NB4 (cell line): ENCODE measurements at places on chromosomes 7 and 10.

GRCh38 chr10:88693392-88694020, 12.5 kb upstream of the LIPK start:
- DNase-seq = no peak

- DNase-seq = peak; percentile 21
Observed at GRCh38 chr7:98474558-98474957, 73.7 kb upstream of the BAIAP2L1 start.

- no peak for DNase-seq
Observed at GRCh38 chr10:61342858-61343572, 110.2 kb downstream of the TMEM26 start.

DNA sequence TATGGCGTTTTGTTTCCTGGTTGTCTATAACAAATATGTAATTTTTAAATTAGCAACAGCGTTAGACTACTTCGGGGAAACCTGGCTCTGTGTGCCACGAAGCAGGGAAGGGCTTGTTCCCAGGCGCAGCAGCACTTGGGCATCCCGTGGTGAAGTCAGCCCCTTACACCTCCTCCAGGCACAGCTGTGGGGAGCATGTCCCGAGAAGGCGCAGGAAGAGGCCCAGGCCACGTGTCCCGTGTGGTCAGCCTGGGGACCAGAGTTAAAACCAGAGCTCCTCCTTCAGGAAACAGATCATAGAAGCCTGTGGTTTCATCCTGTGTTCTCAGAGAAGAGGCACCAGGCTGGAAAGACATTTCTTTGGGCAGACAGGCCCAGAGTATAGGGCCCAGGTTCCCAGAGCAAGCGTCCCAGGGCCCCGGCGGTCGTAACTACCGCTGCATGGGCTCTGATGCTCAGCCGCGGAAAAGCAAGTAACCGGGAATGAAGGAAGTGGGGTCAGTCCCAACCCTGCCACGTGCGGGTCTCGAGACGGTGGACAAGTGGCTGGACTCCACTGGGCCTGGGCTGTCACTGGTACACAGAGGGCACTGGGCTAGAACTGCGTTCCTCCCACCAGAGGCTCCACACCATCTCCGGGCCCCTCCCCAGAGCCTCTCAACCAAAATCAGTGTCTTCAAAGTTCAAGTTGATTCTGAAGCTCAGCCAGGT, 7.1 kb downstream of the NUDT1 start:
- DNase-seq = peak; percentile 95

GRCh38 chr7:107751113-107751512, 7.2 kb downstream of the CBLL1 start:
- no peak for DNase-seq

DNA sequence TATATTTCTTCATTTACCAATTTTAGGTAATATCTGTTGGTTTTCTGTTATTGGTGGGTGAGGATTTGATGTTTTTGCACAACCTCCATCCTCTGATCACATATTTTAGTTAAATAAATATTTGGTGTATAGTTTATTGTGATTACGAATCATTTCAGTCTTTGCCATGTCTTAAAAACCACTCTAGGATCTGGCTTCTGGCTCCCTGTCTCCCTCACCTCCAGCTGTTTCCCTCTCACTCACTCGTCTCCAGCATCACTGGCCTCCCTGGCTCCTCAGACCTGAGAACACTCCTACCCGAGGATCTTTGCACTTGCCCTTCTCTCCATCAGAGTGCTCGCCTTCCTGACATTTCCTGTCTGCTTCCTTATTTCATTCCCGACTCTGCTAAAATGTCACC, 50.7 kb upstream of the NRF1 start:
- DNase-seq = no peak

DNA sequence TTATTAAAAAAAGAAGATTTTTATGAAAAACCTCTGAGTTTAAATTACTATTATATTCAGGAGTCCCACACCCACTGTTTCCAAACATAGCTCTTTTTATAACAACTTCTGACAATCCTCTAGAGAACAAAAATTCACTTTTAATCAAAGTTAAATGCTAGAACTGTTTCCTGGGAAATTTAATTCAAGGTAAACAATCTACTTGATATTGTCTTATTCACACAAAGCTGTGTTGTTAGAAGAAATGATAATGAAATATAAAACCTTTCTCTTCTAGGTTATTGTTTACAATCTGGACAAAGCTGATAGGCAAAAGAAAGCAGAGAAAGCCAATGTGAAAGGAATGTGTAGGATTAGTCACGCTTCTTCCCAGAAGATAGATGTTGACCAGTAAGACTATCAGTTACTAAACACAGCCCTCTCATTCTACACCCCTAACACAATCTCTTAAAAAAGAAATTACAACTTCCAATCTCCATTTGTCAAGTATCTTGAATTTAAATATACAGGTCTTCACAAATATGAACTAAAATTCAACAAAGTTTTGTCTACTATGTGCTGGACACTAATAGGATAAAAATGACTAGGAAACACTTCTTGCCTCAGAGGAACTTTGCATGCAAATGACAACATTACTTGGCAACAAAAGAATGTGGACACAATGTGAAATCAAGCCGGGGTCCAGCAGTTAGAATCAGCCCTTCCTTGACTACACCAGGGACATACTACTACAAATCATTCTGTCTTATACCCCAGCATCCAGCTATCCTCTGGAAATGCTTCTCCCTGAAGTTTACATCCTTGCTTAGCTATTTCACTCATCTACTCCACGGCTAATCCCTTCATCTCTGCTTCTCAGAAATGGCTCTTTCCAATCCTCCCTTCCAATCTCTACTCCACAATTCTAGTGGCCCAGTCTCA, 123.7 kb downstream of the IMMP2L start:
- no peak for DNase-seq

- no peak for DNase-seq
Observed at GRCh38 chr10:75170215-75170614, 40.4 kb upstream of the VDAC2 start.

DNA sequence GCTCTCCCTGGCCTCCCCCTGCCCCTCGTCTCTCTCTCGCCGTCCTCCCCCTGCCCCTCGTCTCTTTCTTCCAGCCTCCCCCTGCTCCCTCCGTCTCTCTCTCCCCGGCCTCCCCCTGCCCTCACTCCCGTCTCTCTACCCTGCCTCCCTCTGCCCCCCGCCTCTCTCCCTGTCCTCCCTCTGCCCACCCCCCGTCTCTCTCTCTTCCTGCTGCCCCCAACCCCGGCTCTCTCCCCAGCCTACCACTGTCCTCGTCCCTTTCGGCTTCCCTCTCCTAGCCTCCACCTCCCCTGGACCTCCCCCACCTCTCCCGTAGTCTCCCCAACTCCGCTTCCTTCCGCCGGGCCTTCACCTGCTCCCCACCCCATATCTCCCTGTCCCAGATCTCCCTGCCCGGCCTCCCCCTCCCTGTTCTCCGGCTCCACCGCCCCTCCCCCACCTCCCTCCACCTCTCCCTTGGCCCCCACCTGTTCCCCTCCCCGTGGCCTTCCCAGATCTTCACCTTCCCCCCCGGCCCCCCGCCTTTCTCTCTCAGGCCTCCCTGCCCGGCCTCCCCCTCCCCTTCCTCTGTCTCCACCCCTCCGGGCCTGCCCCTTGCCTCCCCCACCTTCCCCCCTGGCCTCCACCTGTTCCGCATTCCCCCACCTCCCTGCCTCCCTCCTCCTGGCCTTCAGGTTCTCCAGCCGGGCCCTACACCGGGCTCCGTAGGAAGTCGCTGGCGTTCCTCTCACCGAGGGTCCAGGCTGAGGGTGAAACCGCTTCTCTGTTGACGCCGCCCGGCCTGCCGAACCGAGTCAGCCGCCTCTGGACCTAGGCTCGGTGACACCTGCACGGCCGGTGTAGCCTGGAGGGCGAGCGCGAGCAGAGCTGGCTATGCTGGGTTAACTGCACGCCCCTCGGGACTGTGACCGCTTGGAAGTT, 1.2 kb downstream of the GET4 start:
- peak; percentile 45 for DNase-seq

- DNase-seq = no peak
Observed at GRCh38 chr7:91347290-91347689, 83.1 kb downstream of the FZD1 start.

DNA sequence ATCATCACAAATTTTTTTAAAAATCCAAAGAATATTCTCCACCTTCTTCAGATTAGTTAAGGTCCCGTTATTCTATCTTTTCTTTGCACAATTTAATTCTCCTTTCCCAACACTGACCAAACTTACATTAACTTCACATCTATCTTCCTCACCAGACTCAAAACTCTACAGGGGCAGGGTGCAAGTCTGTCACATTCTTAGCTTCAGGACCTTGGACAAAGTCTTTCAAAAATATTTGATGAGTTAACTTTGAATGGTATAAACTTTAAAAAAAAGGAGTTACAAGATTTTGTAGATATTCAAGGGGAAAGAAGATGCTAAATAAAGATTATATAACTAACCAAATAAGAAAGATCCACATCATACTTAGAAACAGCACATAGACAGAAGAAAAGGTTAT, 132.7 kb downstream of the ZNF438 start:
- no peak for DNase-seq

GRCh38 chr7:5523052-5523711, 99.5 kb upstream of the TNRC18 start:
- DNase-seq = peak; percentile 49

GRCh38 chr7:69673074-69673473, 74.8 kb downstream of the AUTS2 start:
- DNase-seq = no peak

- no peak for DNase-seq
Observed at GRCh38 chr10:3169271-3169670, 3.3 kb downstream of the PITRM1 start.

GRCh38 chr10:62183857-62184795, 84.5 kb downstream of the RTKN2 start:
- DNase-seq = no peak

GRCh38 chr10:87177-88080, 38.3 kb upstream of the TUBB8 start:
- DNase-seq = peak; percentile 42

- no peak for DNase-seq
Observed at GRCh38 chr10:118521415-118522117, 73.9 kb downstream of the PRLHR start.

- no peak for DNase-seq
Observed at GRCh38 chr10:3398825-3399646, 226.5 kb upstream of the PITRM1 start.

DNA sequence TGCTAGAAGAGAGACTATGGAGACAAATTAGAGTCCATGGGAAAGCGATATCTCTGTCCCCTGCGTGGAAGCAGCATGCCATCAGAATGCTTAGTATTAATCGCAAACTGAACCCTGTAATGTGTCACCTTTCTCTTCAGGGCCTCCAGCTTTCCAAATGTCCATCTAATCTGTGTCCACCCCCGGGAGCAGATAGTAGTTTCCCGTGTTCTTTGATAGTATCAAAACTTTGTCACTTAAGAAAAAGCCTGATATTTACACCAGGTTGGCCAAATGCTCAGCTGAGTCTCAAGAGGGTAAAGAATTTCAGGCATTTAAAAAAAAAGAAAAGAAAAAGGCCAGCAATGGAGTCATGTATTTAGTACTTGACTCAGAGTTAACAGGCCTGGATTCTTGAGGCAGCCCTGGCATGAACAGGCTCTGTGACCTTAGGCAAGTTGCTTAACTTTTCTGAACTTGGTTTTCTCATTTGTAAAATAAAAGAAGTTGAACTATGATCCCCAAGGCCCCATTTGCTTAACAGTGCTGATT, 10.4 kb upstream of the GSAP start:
- DNase-seq = no peak

DNA sequence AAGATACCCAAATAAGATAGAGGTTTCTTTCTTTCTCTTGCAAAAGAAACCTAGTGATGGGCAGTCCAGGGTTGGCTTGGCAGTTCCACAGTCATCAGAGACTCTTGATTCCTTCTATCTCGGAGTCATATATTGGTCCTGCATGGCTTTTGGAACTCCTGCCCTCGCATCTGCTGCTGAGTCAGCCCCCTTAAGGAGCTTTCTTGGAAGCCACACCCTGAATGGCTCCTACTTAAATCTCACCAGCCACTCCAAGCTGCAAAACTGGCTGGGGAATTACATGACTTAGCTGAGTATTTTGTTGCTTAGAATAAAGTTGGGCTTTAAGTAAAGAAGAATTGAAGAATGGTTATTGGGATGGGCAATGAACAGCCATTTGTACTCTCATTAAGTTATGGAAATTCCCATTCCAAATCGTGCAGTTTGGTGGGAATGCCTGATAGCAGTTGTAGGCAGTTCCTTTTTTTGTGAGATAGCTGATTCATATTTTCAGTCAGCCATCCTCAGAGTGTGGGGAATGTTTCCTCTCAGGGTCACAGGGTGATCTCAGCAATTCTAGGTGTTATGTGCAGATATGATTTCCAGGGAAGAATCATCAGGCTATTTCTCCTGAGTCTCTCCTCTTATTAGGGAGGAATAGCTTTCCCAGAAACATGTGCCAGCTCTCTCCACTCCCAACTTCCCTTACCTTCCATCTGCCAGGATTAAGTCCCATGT, 209.9 kb downstream of the BBS9 start:
- no peak for DNase-seq

DNA sequence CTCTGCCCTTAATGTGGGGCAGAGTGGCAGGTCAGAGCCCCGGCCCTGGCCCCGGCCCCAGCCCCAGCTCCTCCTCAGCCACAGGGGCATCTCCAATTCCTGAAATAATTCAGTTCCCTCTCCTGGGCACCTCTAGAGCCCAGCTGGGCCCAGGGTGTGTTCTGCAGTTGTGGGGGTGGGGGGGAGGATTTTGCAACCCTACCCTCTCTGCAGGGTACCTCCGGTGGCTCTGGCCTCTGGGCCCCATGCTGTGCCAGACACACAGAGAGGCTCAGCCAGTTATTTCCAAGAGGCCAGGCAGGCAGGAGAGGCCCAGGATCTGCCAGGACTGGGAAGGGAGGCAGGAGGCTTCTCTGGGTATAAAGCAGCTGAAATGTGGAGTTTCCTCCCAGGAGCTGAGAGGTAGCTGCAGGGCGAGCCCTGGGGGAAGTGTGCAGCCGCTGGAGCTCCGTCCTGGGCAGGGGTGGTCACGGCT, 47.9 kb downstream of the PWWP2B start:
- peak; percentile 96 for DNase-seq
